ENCODE measurements at places on chromosomes 7 and 10.

DNA sequence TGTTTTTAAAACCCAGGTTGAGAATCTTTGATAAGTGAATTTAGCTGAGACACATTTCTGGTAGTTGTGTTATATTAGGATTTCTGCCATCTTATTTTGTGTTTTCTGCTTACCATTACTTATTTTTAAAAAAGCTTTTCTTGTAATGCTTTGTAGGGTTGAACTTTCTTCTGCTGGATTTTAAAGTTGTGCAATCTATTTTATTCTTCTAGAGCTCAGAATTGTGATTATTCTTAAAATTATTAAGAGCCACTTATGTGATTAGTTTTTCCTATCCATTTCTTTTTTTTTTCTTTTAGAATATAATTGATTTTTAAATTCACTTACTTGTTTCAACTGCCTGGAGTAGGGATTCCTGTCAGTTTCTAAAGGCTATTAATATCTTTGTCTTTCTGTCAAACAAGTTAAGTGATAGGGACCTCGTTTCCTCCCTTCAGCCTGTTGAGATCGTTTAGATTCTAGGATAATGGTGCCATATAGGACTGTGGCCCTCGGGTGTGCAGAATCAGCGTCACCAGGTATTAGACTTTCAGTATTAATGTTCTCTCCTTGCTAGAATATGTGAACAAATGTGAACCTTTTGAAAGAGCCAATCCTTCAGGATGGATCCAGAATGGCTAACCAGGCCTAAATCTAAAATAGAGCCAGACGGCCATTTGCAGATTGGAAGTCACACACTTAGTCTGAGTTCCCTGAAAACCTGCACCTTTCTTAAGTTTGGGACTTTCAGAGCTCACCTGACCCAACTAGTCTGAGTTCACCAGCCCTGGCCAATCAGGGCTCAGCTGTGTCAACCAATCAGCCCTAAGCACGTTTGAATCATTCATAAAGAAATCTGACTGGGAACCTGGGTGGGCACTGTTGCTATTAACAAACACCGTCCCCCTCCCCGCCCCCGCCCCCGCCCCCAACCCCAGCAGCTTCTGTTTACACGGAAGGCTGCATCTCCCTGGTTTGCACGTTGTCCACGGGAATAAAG lies 26.2 kb downstream of the CUX1 start:
- no peak for DNase-seq

DNA sequence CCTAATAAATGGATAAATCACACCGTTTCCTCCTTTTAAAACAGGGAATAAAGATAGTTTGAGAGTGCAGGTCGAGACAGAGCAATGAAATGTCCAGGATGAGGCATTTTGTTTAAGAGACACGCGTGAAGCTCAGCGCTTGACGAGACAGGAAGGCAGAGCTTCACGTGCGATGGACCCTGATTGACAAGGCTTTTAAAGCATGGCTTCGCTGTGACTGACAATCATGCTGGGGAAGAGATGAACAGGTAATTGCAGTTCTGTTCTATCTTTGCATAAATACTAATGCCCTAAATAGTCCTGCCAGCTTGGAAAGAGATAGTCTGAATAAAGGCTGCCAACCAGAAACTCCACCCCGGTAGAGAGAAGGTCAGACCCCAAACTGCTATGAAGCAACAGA lies 442.3 kb upstream of the PFKP start:
- no peak for DNase-seq

GRCh38 chr10:110354322-110354766 lies 49.6 kb upstream of the SMNDC1 start:
- DNase-seq, result peak; percentile 51

DNA sequence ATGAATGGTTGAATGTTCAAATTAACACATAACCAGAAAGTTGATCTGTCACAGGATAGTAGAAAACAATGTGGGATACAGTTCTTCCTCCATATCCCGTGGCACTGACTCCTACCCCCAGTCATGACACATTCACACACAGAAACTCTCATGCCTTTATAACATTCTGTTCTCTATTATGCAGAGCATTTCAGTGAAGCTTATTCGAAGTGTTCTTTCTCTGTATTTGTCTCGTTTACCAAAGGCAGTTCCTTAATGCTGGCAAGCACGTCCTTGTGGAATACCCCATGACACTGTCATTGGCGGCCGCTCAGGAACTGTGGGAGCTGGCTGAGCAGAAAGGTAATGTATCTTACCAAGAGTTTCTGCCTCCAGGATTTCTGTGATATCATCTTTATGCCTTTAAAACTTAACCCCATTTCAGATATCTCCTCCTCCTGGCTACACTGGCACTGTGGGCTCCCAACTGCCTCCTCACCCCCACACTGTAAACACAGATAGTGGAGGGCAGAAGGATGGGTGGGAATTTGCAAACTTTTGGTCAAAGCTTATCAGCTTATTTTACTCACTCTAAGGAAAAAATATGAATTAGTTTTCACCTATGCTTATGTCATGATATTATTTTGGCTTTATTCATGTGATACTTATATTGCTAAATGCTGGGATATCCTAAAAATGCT lies 34.1 kb downstream of the BLVRA start:
- no peak for DNase-seq
